Stimulated activated CD4-positive, alpha-beta T cell treated with anti-CD3 and anti-CD28 coated beads, Interleukin-1b, Interleukin-23, amount 100 ng/mL, for 4 hours (primary cell): ENCODE measurements at places on chromosomes 13 and 19.

DNA sequence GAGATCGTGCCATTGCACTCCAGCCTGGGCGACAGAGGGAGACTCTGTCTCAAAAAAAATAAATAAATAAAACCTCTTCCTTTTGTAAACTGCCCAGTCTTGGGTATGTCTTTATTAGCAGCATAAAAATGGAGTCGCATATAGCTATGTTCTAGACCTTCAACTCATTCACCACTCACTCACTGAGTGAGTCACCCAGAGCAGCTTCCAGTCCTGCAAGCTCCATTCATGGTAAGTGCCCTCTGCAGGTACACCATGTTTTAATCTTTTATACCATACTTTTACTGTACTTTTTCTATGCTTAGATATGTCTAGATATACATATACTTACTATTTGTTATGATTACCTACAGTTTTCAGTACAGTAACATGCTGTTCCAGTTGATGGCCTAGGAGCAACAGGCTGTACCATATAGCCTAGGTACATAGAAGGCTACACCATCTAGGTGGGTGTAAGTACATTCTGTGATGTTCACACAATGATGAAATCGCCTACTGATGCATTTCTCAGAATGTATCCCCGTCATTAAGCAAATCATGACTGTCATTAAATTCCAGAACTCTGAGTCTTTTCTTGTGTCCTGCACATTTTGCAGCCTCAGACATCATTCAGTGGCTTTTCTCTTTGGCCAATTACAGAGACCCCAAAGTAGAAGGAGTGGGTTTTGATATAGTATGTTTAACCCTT, 13.7 kb upstream of the FARP1 start:
- no peak for DNase-seq

GRCh38 chr13:34765446-34766180, 176.5 kb upstream of the NBEA start:
- no peak for DNase-seq

DNA sequence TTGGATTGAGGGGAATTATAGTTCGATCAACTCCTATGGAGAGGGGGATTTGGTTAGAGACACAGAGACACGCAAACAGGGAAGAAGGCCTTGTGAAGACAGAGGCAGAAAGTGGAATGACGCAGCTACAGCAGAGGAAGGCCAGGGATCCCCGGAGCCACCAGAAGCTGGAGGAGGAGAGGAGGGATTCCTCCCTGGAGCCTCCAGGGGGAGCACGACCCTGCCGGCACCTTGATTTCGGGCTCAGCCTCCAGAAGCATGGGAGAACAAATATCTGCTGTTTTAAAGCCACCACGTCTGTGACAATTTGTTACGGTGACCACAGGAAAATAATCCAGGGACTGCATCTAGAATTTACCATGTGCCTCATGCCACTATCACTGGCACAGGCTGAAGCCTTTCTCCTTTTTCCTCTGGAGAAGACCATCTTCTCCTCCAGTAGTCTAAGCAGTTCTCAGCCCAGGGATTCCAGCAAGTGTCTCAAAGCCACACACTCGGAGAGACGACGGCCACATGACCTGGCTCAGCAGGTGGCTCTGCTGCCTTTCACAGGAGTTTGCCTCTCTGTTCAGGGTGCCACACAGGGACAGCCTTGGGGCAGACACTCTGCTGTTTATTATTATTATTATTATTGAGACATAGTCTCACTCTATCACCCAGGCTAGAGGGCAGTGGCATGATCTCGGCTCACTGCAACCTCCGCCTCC, 39.9 kb upstream of the CCNE1 start:
- peak; percentile 15 for DNase-seq

GRCh38 chr13:47332149-47332548, 435.3 kb upstream of the HTR2A start:
- DNase-seq = no peak

DNA sequence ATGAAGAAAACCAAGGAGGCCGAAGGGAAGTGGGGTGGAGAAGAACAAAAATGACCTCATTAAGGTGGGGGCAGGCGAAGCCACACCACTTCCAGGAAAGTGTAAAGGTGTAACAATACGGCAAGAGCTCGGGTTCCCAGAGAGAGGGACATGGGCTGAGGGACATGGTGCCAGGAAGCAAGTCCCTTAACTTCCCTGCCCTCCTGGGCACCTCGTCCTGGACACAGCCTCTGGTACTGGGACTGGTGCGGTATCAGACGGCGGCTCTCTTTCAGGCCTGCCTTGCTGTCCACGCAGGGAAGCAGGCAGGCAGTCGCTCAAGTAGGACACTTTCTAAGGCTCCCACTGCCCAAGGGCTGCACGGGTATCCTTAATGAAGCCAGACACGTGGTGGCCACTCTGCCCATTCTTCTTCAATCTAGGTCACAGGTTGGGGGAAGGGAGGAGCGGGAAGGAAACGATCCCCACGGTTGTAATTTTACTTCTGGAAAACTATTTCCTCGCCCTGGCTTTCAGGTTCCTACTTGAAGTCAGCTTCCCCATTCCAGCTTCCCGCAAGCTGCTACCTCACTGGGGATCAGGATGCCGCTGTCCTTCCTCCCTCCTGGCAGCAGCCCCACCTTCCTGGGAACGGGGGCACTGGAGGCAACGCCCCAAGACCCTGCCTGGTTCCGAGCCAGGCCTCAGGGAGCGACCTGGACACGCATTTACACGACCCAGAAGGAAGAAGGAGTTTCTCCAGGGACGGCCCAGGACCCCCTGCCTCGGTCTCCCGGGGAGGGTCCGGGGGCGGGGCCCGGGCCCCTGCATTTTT, 1.2 kb downstream of the AP3D1 start:
- no peak for DNase-seq

- DNase-seq = no peak
These were observed 11.4 kb downstream of the ETFB start for GRCh38 chr19:51354742-51355148.

- no peak for DNase-seq
These were observed 8.4 kb upstream of the CEACAM19 start for GRCh38 chr19:44662691-44663385.

DNA sequence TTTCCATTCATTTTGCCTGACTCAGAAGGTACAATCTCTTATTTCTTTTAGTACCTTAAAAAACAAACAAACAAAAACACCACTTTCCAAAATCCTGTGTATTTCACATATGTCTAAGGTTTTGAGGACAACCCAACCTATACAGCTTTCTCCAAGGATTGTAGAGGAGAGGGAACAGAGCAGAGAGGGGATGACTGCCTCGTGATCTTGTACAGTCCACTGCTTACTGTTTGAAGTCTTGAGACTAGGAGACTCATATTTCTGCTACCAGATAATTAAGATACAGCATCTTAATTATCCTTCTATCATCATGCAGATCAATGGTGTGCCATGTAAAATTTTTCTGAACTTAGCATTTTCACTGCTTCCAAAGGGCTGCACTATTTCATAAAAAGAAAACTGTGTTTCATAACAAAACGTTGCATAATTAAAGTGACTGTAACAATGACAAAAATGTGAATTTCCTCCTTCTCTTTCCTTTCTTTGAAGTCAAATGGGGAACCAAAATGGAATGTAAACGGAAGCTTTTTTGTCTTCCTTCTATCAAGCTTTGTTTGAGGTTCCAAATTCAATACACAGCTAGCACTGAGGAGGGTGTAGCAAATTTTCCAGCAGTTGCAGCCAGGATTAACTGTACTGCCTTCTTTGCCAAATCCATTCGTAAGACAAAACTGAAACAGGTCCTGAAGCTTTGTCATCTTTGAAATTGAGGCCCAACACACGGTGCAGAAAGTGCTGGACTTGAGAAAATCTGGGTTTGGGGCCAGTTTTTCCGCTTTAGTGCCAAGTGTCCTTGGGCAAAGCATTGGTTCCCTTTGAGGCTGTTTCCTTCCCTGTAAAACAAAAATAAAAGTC, 34.9 kb upstream of the RCBTB2 start:
- no peak for DNase-seq

DNA sequence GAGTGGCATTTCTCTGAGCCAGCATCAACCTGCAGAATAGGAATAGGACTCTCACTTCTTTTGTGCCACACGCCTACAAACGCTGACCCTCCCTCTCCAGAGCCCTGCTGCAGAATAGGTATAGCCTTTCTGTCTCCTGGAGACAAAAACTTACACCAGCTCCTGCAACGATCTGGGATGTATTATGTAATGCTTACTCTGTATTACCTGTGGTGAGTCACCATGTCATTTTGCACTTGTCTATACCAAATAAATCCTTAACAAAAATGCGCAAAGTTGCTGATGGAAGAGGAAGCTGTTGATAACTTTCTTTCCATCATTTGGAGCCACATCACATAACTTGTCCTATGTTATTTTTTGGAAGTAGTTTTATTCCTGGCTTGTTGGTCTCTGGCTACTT, 155.8 kb upstream of the FNDC3A start:
- DNase-seq = no peak

DNA sequence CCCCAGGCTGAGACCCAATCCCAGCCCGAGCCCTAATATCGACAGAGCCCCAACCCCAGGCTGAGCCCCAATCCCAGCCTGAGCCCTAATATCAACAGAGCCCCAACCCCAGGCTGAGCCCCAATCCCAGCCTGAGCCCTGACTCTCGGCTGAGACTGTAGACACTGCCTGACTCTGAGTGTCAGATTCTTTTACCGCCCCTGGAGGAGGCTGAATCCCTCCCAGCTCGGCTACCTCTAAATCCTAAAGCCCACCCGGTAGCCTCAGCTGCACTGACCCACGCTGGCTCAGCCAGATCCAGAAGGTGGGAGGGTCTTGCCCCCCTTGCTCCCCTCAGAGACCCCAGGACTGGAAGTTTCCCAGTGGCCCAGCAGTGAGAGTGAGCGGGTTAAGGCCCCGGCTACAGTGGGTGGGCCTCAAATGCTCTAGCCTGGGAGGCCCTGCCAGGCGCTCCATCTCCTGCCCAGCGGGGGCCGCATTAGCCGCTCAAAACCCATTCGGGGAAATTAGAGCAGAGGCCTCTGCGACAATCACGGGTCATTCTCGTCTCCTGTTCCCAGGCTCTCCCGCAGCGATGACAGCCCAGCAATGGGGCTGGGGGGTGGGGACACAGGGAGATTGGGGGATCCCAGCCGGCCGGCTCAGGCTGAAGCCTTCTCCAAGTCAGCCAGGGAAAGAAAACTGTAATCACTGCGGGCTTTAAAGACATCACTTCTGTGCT, 43.8 kb downstream of the ZNRF4 start:
- DNase-seq = no peak

- no peak for DNase-seq
These were observed 18.5 kb downstream of the CYP2A6 start for GRCh38 chr19:40831502-40832430.

DNA sequence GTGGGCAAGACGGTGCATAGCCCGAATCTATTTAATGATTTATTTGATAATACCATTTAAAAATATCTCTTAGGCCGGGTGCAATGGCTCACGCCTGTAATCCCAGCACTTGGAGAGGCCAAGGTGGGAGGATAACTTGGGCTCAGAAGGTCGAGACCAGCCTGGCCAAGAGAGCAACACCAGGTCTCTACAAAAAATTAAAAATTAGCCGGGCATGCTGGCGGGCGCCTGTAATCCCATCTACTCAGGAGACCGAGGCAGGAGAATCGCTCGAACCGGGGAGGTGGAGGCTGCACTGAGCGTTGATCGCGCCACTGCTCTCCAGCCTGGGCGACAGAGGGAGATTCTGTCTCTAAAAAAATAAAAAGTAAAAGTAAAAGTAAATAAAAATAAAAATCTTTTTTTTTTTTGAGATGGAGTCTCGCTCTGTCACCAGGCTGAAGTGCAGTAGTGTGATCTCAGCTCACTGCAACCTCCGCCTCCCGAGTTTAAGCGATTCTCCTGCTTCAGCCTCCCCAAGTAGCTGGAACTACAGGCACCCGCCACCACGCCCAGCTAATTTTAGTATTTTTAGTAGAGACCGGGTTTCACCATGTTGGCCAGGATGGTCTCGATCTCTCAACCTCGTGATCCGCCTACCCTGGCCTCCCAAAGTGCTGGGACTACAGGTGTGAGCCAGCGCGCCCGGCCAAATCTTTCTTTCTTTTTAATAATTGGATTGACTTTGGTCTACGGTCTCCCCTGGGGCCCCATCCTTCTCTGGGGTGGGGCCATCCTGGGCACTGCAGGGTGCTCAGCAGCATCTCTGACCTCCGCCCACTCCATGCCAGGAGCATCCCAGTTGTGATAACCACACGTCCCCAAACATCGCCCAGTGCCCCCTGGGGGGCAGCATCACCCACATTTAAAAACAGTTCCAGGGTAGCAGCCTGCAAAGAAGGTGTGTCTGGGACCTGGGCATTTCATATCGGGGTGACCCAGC, 90.7 kb downstream of the GNG7 start:
- no peak for DNase-seq

GRCh38 chr13:40375489-40376171, 290.8 kb downstream of the FOXO1 start:
- no peak for DNase-seq

GRCh38 chr13:24997367-24997967, 98.5 kb upstream of the PABPC3 start:
- DNase-seq = no peak

GRCh38 chr19:13169769-13170168, 19.6 kb downstream of the IER2 start:
- no peak for DNase-seq

GRCh38 chr13:114286808-114287207, 5.4 kb downstream of the UPF3A start:
- DNase-seq = no peak

GRCh38 chr19:6533746-6534418, 3.1 kb downstream of the TNFSF9 start:
- no peak for DNase-seq

DNA sequence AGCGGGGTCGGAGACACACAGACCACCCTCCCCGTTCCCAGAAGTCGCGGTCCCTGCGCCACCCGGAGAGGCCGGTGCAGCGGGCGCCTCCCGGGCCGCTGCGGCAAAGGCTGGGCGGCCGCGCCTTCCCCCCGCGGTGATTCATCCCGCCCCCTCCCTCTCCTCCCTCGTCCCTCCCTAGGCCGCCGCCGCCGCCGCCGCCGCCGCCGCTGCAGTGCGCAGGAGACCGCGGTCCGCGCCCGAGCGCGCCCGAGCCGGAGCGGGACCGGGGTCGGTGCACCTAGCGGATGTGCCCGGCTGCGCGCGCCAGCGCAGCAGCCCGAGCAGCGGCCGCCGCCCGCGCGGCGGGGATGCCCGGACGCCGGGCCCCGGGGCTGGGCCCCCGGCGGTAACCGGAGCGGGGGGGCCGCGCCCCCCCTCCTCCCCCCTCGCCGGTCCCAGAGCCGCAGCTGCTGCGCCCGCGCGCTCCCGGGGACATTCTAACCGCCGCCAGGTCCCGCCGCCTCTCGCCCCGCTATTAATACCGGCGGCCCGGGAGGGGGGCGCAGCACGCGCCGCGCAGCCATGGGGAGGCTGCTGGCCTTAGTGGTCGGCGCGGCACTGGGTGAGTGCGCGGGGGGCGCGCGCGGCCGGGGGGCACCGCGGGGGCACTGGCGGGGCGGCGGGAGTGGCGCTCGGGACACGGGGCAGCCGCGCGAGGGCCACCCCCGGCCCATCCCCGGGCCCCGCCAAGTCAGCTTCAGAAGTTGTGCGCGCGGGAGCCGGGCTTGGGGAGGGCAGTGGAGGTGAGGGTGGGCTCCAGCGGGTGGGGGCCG, at the start of gene SCN1B:
Gene SCN1B, plus strand, starts transcription at position 214 of the 815 bp plus-strand sequence. Its CDS starts 351 bp downstream, at position 565.
- DNase-seq = peak; percentile 60

- no peak for DNase-seq
These were observed 79.2 kb downstream of the UBL3 start for GRCh38 chr13:29771247-29771646.

- DNase-seq = no peak
These were observed 6.3 kb downstream of the TEX101 start for GRCh38 chr19:43420954-43421353.

- DNase-seq = no peak
These were observed 20.4 kb downstream of the COG6 start for GRCh38 chr13:39675904-39676303.

- DNase-seq = no peak
These were observed 364.2 kb upstream of the SLC10A2 start for GRCh38 chr13:103430368-103430767.

GRCh38 chr19:46611776-46612175, 10.6 kb downstream of the CALM3 start:
- no peak for DNase-seq
